ENCODE measurements at places on chromosomes 5 and 9.

DNA sequence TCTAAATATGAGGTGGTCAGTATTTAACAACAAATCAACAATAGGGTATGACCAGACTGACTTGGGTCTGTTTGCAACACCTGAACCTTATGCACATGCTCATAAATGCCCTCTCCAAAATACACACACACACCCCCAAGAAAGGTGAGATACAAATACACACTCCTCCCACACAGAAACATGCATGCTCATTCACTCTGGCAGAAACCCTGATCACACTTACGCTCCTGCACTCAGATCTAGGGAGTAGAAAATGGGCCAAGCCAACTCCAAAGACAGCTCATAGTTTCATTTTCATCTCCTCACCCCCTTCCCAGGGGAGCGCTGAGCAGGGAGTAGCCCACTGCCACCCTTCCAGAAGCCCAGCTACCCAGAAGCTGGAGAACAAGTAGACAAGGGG, 11.3 kb downstream of the TRIM7 start:
- no peak overlapping the region for H3K27ac ChIP-seq
- no peaks in the 10 kb centered on the region for H3K36me3 ChIP-seq
- no peak overlapping the region for H3K4me3 ChIP-seq
- peaks cover 16% of the 10 kb centered on the region for H3K4me1 ChIP-seq
- no peaks in the 10 kb centered on the region for H3K27me3 ChIP-seq
- DNase-seq, result no peak

DNA sequence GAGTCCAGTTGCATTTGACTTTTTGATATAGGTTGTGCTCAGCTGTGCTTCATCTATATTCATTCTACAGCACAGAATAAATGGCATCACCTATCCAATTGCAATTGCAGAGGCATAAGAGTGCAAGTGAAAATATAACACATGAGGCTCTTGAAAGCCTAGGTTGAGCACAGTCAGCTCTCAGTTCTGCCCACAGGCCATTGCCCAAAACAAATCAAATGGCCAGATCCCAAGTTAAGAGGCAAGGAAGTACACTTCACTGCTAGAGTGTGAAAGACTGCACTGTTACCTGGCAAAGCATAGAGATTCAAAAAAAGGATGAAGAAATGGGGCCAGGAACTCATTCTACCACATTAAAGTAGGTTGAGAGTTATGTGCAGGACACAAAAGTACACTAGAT, 305.5 kb upstream of the SEMA6A start:
- H3K4me3 ChIP-seq, result no peak overlapping the region
- H3K27ac ChIP-seq, result no peak overlapping the region
- no peaks in the 10 kb centered on the region for H3K27me3 ChIP-seq
- H3K36me3 ChIP-seq, result no peaks in the 10 kb centered on the region

DNA sequence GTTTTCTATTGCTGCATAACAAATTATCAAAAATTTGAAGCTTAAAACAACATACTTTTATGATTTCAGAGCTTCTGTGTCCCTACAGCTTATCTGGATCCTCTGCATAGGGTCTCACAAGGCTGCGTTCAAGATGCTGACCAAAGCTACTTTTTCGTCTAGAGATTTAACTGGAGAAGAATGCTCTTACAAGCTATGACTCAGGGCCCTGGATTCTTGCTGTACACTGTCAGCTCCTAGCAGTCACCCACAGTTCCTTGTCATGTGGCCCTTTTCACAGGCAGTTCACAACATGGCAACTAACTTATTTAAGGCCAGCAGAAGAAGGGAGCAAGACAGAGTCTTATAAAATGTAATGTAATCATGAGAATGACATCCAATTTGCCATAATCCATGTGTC, 70.8 kb upstream of the FAM174A start:
- H3K4me1 ChIP-seq, result no peaks in the 10 kb centered on the region
- no peaks in the 10 kb centered on the region for H3K27me3 ChIP-seq
- H3K4me3 ChIP-seq, result no peak overlapping the region
- no peak overlapping the region for H3K27ac ChIP-seq
- no peak for DNase-seq

- H3K27me3 ChIP-seq, result no peaks in the 10 kb centered on the region
- H3K4me1 ChIP-seq, result no peaks in the 10 kb centered on the region
- DNase-seq, result no peak
These were observed 85.1 kb downstream of the MED27 start for GRCh38 chr9:131994364-131995125.

DNA sequence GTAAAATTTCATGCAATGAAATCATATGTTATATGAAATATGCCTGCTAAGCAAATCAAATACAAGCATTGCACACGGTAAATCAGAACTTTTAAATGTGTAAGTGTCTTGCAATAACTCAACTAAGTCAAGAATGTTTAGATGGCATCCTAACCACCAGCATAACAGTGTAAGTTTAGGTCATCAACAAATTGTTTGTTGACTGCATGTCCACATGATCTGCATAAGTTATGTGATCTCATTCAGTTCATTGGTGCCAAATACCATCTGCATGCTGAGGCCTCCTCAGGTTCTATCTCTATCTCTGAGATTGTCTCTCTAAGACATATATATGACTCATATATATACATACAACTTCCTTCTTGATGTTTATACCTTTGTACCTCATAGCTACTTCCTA, 159.6 kb upstream of the STK32A start:
- no peaks in the 10 kb centered on the region for H3K27me3 ChIP-seq
- H3K4me3 ChIP-seq, result no peak overlapping the region
- H3K36me3 ChIP-seq, result no peaks in the 10 kb centered on the region

GRCh38 chr9:125659954-125660353, 47.1 kb downstream of the MAPKAP1 start:
- H3K4me1 ChIP-seq, result peaks cover 3% of the 10 kb centered on the region
- DNase-seq, result no peak
- H3K27me3 ChIP-seq, result no peaks in the 10 kb centered on the region
- no peak overlapping the region for H3K4me3 ChIP-seq
- no peak overlapping the region for H3K27ac ChIP-seq

DNA sequence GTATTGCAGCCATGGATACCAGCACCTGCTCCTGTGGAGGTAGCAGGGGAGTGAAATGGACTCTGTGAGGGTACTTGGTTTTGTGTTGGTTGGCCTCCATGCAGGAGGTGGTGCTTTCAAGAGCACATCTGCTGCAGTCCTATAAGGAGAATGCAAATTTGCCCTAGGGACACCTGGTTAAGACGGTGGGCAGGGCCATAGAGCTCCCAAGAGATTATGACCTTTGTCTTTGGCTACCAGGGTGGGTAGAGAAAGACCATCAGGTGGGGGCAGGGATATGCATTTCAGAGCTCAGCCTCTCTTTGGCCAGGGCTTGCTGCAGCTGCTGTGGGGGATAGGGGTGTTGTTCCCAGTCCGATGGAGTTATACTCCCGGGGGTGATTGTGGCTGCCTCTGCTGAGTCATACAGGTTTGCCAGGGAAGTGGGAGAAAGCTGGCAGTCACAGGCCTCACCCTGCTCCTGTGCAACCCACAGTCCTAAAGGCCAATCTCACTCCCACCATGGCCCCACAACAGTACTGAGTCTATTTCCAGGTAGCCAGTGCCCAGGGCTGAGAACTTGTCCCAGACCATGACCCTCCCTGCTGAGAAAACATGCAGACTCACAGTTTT, 14.0 kb upstream of the PDLIM4 start:
- H3K27ac ChIP-seq, result no peak overlapping the region
- no peak for DNase-seq
- no peaks in the 10 kb centered on the region for H3K27me3 ChIP-seq
- no peaks in the 10 kb centered on the region for H3K36me3 ChIP-seq

GRCh38 chr5:173594061-173594460, 22.4 kb downstream of the BOD1 start:
- H3K36me3 ChIP-seq, result no peaks in the 10 kb centered on the region
- no peaks in the 10 kb centered on the region for H3K4me1 ChIP-seq
- no peaks in the 10 kb centered on the region for H3K27me3 ChIP-seq
- no peak overlapping the region for H3K27ac ChIP-seq
- DNase-seq, result no peak

DNA sequence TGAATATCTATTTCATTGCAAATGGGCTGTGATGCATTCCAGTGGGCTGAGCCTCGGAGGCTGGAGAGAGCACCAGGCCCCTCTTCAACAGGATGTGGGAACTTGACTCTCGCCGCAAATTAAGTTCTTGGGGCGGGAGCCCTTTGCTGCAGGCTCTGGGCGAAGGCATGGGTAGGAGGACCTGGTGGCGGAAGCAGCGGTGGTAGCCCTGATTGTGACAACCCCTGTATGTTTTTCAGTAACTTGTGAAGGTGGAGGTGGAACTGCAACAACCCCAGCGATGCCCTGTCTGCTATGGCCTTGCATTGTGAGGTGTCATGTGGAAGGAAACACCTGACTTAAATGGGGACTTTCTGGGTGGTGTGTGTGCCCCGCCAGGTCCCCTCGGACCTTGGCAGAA, 9.4 kb downstream of the FYB1 start:
- no peak overlapping the region for H3K4me3 ChIP-seq
- peaks cover 16% of the 10 kb centered on the region for H3K4me1 ChIP-seq
- peak; percentile 32 for DNase-seq
- H3K36me3 ChIP-seq, result no peaks in the 10 kb centered on the region
- no peaks in the 10 kb centered on the region for H3K27me3 ChIP-seq

DNA sequence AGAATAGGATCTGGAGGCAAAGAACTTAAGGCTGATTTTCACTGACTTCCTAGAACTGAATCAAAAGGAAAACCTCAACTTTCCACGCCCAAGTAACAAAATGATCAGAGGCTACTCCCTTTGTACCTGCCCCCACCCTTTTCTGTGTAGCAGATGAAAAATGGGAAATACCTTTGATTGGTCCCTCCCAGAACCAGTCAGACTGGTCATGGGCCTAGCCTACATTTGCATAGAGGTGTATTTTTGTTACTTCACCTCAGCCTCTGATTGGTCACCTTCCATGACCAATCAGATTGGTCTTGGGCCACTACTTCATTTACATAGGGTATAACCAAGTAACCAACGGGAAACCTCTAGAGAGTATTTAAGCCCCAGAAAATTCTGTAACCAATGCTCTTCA, 1553.5 kb upstream of the C9orf72 start:
- no peaks in the 10 kb centered on the region for H3K36me3 ChIP-seq
- no peak overlapping the region for H3K4me3 ChIP-seq
- H3K27ac ChIP-seq, result no peak overlapping the region
- no peak for DNase-seq

DNA sequence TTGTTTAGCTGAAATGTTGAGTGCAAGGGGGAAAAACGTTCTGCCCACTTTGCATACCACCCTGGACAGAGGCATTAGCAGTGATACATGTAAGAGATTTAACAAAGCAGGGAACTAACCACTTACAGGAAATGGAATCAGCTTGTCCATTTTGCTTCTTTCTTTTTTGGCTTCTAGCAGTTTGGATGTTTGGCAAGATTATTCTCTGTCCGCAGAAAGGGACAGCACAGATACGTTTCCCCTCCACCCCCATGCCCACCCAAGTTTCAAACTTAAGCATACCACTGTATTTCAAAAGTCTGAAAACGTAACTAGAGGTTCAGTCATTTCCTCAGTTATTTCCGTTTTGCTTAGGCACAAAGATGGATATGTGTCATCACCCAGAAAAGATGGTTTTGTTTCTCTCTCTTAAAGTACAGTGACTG, 118.4 kb downstream of the GDNF start:
- H3K27ac ChIP-seq, result no peak overlapping the region
- peaks cover 42% of the 10 kb centered on the region for H3K36me3 ChIP-seq
- no peak overlapping the region for H3K4me3 ChIP-seq
- no peaks in the 10 kb centered on the region for H3K4me1 ChIP-seq
- DNase-seq, result no peak

- no peaks in the 10 kb centered on the region for H3K4me1 ChIP-seq
- no peaks in the 10 kb centered on the region for H3K36me3 ChIP-seq
- H3K27ac ChIP-seq, result no peak overlapping the region
These were observed 8.9 kb downstream of the HAVCR1 start for GRCh38 chr5:157050050-157050449.

- H3K27ac ChIP-seq, result no peak overlapping the region
- DNase-seq, result no peak
- H3K4me1 ChIP-seq, result no peaks in the 10 kb centered on the region
- H3K4me3 ChIP-seq, result no peak overlapping the region
These were observed 134.2 kb upstream of the GAS1 start for GRCh38 chr9:87081503-87081902.

DNA sequence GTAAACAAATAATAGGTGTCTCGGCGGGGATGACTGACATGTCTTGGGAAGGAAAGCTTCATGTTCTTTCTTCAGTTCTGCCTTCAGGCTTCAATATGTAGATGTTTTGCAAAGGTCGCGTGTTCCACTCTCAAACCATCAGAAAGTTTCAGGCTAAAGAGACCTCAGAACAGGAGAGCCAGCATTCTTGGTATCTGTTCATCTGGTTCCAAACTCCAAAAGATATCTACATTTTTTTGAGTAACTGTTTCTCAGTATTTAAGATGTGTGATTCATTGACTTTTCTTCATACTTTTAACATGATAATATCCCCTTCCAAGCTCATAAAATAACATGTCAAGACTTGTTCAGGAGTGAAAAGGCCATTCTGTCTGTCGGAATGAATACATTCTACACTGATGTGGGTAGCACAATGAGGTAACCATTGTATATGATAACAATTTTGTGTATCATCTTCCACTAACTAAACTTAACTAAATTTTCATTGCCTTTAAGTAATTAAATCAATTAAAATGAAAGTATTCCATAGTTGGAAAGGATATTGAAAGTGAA, 183.6 kb downstream of the CFAP90 start:
- no peaks in the 10 kb centered on the region for H3K27me3 ChIP-seq
- H3K27ac ChIP-seq, result no peak overlapping the region
- H3K4me3 ChIP-seq, result no peak overlapping the region

- peaks cover 7% of the 10 kb centered on the region for H3K36me3 ChIP-seq
- H3K27ac ChIP-seq, result no peak overlapping the region
- DNase-seq, result no peak
- H3K4me3 ChIP-seq, result no peak overlapping the region
- H3K27me3 ChIP-seq, result no peaks in the 10 kb centered on the region
These were observed 3.8 kb upstream of the CTNNAL1 start for GRCh38 chr9:109017061-109017460.

DNA sequence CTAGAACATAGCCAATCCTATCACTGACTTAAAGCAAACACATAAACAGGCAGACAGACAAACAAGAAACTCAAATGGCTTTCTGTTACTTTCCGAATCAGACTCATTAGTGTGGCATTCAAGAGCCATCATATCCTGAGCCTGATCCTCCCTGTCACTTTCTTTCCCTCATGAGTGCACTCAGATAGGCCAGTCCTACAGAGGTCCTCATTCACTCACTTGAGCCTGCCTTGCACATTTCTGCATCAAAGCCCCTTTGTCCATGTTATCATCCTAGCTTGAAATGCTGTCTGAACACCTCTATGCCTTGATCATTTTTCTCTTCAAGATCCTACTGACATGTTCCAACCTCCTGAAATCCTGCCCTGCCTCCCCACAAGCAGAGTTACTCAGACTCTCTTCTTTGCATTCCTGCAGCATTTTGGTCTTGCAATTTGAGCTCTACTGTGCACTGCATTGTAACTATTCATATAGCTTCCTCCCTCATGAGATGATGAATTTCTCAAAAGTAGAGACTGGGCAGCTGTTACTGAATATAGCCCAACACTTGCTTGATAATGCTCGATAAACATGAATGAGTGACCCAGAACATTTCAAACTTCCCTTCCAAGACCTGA, 126.9 kb downstream of the PALM2AKAP2 start:
- H3K36me3 ChIP-seq, result no peaks in the 10 kb centered on the region
- H3K27me3 ChIP-seq, result no peaks in the 10 kb centered on the region
- DNase-seq, result peak; percentile 34
- H3K4me3 ChIP-seq, result no peak overlapping the region

Measured in B cell (primary cell).